Stimulated activated naive CD8-positive, alpha-beta T cell treated with anti-CD3 and anti-CD28 coated beads, Interleukin-15, amount 100 ng/mL, for 72 hours (primary cell): ENCODE measurements at places on chromosomes 1 and 21.

DNA sequence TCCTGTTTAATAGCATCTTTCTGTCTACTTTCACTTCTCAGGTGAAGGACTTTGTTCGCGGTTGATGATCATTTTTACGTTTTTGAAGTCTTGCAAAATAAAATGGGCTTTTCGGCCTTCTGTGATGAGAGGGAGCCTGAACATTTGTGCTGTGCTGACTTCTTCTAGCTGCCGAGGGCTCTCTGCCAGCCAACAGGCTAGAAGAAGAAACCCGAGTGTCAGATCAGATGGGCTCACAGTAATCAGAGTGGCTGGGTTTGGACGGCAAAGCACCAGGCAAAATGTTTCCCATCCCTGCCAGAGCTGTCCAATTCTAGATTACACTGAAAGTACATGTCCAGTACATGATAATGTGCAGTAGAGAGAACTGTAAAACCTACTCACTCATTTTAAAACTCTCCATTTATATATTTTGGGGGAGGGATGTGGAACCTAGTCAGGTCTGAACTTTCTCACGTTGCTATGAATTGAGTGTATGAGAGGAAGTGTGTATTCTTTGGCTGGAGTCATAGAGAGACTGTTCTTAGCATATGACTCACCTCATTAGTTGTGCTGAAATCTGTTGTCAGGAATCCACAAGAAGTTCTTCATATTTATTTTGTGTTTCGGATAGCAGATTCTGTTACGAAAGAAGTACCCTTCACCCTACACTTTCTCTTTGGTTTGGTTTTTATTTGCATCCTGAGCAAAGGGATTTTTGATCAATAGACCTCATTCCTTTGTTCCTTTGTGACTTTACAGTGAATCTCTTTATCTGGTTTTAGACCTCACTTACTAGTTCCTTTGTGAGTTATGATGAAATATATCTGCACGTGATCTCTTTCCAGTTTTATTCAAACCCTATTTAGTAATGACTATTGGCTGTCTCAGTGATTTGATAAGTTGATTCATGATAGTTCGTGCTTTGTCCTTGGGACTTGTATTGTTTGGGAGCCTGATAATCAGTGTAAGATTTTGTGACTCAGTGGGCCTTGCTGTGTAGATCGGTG lies 4.8 kb downstream of the ATP1A1 start:
- peak; percentile 71 for DNase-seq

DNA sequence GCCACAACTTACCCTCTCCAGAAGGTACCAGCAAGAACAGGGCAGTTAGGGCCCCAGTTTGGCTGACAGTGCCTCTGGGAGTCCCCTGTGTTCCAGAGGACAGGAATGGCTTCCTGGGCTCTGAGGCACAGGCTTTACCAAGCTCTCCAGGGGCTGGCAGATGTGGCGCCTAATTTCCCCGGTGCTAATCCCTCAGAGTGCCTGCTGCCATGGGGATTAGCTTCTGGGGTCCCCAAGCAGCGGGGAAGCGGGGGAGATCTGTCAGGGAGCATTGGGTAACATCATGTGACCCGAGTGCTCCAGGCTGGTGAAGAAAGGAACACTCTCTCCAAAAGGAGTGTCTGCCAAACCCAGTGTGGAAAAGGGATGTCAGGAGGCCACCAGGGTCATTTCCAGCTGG lies at the start of gene LACTBL1:
Gene LACTBL1 (minus strand): TSS at position 107 of the 400 bp plus-strand sequence. CDS start 550 bp downstream, outside the sequence.
- DNase-seq = no peak

GRCh38 chr1:162328512-162328911 lies 48.1 kb downstream of the SPATA46 start:
- DNase-seq = no peak

- DNase-seq = no peak
Measured at GRCh38 chr1:95431235-95431634, 197.2 kb downstream of the RWDD3 start.

DNA sequence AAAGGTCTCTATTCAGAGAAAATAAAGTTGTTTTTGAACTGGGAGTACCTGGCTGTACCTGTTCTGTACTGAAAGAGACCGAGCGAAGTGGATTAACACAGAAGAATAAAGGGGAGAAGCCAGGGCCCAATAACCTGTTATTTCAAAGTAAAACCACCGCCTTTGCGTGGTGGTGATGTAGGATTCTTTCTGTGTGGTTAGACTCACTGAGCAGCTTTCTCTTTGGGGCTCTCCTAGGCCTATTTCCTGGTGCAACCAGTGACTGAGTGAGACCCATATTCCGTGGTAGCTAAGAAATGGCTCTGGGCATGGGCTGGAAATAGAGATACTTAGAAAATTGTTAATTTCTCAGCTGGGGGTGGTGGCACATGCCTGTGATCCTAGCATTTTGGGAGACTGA lies 99.9 kb downstream of the XCL2 start:
- peak; percentile 66 for DNase-seq

GRCh38 chr21:14995226-14995625 lies 69.6 kb downstream of the NRIP1 start:
- no peak for DNase-seq

DNA sequence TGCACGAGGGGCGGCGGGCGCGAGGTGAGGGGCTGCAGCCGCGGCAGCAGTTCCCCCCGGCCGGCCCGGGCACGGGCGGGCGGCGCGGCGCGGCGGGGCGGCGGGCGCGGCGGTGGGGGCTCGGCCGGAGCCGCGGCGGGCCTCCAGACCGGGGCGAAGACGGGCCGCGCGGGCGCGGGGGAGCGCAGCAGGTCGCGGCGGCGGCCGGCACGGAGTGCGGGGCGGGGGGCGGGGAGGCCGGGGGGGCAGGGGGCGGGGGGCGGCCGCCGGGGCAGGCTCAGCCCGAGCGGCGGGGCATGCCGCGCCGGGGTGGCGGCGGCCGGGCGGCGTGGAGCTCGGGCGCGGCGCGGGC lies 311 bp downstream of the IRF2BP2 start:
- no peak for DNase-seq

DNA sequence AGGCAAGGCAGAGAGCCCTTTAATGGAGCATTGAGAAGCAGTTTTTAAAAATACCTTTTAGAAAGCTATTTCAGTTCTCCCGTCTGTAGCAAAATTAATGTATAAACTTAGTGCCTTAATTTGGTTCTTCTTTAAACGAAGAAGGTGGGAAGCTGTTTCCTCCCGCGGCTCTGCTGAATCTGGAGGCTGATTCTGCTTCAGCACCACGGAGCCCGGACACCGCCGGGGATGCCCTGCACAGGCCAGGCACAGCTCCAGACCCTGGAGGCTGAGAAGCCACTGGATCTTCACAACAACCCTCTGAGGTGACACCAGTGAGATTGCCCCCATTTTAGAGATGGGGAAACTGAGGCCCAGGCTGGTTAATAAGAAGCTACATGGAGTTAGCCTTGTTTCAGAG lies 175.8 kb upstream of the VAMP3 start:
- no peak for DNase-seq

GRCh38 chr1:55275941-55276341 lies 60.8 kb upstream of the USP24 start:
- DNase-seq = no peak

GRCh38 chr1:217272385-217272784 lies 358.5 kb downstream of the GPATCH2 start:
- no peak for DNase-seq

DNA sequence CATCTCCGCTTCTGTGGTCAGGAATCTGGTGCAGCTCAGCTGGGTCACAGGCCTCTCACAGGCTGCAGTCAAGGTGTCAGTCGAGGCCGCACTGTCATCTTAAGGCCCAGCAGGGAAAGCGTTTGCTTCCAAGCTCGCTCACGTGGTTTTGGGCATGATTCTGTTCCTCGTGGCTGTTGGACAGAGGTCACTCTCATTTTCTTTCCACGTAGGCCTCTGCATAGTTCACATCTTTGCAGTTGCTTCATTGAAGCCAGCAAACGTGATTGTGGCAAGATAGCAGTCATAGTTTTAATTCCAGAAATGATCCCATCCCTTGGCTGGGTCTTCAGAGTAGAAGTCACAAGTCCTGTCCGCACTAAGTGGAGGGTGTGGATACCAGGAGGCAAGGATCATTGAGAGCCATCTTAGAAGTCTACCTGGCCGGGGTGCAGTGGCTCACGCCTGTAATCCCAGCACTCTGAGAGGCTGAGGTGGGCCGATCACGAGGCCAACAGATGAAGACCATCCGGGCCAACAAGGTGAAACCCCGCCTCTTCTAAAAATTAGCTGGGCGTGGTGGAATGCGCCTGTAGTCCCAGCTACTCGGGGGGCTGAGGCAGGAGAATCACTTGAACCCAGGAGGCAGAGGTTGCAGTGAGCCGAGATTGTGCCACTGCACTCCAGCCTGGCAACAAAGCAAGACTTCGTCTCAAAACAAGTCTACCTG lies 24.5 kb downstream of the NECAP2 start:
- DNase-seq = no peak

DNA sequence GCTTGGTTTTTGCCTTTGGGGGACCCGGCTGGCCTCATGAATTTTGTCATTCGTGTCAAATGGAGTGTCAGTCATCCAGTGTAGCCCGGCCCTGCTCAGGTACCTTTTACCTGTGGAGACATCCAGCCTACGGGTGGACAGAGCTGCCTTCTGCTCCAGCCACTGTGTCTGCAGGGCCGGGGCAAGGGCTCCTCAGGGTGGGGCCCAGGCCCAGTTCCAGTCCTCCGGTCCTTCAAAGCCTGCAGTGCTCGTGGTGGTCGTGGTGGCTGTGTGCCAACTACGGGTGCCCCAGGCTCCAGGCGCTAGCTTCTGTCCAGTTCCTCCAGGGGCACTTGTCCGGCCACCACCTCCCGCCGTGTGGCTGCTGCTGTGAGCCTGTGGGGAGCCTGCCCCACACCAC lies 54.8 kb downstream of the TRIM11 start:
- no peak for DNase-seq
